Activated T-helper 17 cell treated with anti-CD3 and anti-CD28 coated beads, Interleukin-2, amount 50 U/mL, for 72 hours (primary cell): ENCODE measurements at places on chromosomes 1 and 21. TPM values are rescaled to one million over a fixed set of nuclear protein-coding genes. Genes with fewer than 3 reads are reported as not detected.

The KRTAP10-8 gene
- not detected for total RNA-seq

The SELL gene
- total RNA-seq = 143 TPM

The PPM1J gene
- total RNA-seq = 0.69 TPM

The OSBPL9 gene
- total RNA-seq = 42.9 TPM

The TPTE gene
- not detected for total RNA-seq

The SCP2 gene
- total RNA-seq = 59.5 TPM

The RNPEP gene
- 39.8 TPM for total RNA-seq

The KCNK1 gene
- total RNA-seq = 3.4 TPM

The NIBAN1 gene
- total RNA-seq = 23.7 TPM
